Activated T-cell treated with anti-CD3 and anti-CD28 coated beads for 1 hour (primary cell): ENCODE measurements at places on chromosomes 7 and 10.

DNA sequence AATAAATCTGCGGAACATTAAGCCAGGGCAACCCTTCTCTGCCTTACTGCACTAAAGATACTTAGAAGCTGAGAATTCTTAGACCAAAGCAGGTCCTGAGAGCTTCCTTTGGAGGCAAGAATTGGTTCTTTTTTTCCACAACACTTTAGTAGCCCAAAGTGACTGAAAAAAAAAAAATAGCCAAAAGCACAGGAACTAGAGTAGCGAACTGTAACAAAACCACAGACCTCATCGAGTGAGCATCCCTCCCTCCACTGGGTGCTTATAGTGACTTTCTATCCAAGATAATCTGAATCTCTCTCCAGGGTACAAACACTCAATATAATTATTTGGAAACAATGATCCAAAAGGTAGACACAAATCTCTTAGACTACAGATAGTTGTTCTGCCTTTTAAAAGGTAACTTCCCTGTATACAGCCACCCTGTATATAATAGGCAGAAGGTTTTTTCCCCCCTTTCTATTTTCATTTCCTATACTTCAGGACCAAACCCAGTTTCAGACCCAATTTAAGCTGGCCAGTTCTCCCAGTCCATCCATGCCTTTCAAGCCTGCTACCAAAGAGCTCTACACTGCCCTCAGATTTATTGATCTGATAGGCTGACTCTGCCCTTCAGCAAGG lies 31.6 kb upstream of the KCNIP2 start:
- no peak for DNase-seq

DNA sequence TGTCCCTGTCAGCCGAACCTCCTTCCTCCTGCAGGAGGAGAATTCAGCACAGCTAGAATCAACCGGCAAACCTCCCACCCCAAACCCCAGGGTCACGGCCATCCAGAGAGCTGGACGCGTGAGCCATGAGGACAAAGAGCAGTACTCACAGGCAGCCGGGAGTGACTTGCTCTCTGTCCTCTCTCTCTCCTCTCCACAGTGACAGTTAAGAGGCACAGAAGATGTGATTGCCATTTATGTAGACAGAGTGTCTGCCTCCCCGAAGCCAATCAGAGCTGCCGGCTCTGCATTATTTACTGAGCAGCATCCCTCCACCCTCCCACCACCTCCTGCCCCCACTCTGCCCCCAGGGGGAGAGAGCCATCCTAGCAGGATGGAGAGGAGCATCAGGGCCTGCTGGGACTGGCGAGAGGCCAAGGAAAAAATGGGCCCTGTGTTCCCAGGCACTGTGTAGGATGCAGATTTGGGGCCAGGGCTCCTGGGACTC lies 4.3 kb downstream of the DDC start:
- DNase-seq: no peak

- no peak for DNase-seq
Measured at GRCh38 chr7:67913604-67914003, 917.0 kb downstream of the TYW1 start.

GRCh38 chr10:72087392-72087968 lies 871 bp downstream of the SPOCK2 start:
- DNase-seq: peak; percentile 40

DNA sequence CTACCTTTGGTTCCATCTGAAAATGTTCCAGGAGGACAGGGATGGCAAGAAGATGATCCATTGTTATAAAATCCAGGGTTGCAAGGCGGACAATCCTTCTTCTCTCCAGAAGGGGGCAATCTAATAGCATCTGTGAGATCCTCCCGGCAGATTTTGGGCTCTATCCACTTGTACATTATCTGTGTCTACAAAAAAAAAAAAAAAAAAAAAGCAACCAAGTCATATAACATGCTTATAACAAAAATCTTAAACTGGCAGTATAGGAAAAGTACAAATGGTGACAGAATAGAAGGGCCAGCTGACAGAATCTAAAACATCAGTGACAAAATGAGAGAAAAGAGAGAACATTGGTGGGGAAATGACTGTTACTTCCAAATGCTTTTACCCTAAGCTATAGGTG lies 132.7 kb downstream of the ELAPOR2 start:
- DNase-seq: no peak

DNA sequence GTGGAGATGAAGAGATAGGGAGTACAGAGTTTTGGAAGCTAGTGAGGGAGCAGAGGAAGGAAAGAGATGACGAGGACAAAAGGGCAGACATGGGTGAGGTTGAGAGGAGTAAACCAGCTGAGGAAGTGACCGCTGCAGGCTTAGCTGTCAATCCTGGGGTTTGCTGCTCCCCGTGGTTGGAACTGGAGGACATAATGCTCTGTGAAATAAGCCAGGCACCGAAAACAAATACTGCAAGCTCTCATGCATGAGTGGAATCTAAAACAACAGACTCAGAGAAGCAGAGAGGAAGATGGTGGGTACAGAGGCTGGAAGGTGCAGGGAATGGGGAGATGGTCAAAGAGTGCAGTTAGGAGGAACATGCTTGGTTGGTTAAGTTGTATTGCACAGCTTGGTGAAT lies 482.2 kb upstream of the C7orf33 start:
- no peak for DNase-seq

- DNase-seq: no peak
Measured at GRCh38 chr7:104951546-104951945, 62.5 kb upstream of the KMT2E start.

GRCh38 chr7:116353647-116354046 lies 143.3 kb downstream of the TES start:
- no peak for DNase-seq

GRCh38 chr7:36037121-36037662 lies 115.9 kb upstream of the EEPD1 start:
- DNase-seq: no peak

DNA sequence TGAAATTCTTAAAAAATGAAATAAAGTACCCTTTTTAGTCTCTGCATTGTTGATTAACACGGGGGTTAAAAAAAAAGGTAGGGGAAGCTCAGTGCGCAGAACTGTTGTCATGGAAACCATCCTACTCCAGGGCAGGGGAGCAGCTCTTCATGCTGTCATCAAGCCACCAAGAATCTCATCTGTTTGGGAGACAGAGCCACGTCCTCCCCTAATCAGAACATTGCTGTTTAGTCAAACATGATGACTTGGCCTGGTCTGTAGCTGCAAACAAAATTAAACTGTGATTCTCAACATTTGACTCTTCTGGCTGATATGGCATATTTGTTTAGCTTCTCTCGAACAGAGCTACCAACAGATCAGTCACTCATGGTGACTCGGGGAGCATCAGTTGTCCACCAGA lies 254.4 kb upstream of the KLF14 start:
- no peak for DNase-seq

GRCh38 chr10:31353574-31353973 lies 34.6 kb downstream of the ZEB1 start:
- DNase-seq: no peak

- peak; percentile 62 for DNase-seq
Measured at GRCh38 chr10:67788028-67788886, 49.7 kb downstream of the DNAJC12 start.

- no peak for DNase-seq
Measured at GRCh38 chr10:26969145-26969926, 108.6 kb upstream of the ABI1 start.

GRCh38 chr10:84160663-84161362 lies 12.8 kb upstream of the GPR15LG start:
- no peak for DNase-seq

GRCh38 chr7:44193011-44193802 lies 4.0 kb upstream of the GCK start:
- no peak for DNase-seq

- DNase-seq: no peak
Measured at GRCh38 chr7:148620749-148621359, 30.3 kb downstream of the C7orf33 start.

GRCh38 chr10:34433241-34434076 lies 381.6 kb downstream of the PARD3 start:
- no peak for DNase-seq

DNA sequence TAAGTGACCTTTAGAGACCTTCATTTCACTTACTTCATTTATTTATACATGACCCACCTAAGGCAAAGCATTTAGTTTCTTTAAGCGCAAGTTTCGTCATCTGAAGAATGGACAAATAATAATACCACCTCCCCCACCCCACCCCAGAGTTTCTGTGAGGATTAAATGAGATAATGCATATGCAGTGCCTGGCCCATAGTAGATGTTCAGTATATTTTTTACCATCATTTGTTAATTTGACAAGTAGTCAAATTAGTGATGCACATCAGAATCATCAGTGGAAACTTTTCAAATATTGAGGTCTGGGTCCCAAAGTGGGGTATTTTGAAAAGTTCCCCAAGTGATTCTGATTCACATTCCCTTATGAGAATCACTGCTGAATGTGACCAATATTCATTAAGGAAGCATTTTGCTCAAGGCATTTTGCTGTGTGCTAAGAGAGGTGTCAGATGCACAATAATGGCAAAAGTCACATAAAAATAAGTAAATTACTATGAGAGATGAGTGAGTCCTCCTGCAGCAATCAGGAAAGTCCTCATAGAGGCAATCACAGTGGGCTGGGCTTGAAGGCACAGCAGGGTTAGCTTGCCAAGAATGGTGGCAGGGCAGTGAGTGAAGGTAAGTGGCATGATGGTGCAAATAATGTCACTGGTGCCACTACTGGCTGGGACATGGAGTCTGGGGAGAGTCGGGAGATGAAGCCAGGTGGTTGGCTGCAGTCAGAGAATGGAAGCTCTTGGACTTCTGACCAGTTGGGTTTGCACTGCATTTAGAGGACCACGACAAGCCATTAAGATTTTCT lies 244.1 kb downstream of the PTEN start:
- DNase-seq: no peak

- DNase-seq: no peak
Measured at GRCh38 chr7:83956104-83956503, 238.5 kb downstream of the SEMA3A start.

- no peak for DNase-seq
Measured at GRCh38 chr7:154484943-154485342, 432.7 kb downstream of the DPP6 start.

DNA sequence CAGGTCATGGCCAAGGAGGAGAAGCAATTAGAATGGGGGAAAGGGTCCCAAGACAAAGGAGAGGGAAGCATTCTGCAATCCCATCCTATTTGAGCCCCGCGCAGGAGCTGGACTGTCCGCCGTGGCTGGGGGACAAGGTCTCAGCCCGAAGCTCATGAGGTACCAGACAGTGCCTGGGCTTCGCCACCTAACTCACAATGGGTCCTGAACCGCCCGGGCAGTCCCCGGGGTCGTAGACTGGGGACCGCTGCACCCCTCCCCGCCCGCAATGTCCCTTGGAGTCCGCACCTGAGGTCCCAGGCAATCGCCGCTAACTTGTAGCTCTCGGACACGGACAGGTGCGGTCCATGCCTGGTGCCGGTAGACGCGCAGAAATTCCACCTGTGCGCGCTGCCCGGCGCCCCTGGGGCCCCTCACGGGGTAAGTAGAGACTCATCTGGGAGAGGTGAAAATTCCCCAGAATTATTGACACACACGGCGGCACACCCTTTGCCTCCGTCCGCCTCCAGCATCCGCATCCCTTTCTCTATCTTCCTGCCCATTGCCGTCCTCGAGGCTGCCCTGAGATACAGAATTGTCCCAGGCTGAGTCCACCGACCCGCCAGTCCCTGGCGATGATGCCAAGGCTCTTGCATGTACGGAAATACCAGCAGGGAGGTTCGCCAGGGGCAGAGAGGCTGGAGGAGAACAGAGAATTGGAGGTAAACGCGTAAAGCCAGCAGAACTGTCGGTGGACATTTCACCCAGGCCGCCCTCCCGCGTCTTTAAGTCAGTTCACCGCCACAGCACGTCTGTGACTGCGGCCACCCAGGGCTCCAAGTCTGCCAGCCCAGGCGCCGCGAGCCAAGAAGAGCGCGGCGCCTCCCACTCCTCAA lies 1.8 kb downstream of the CHRM2 start:
- DNase-seq: no peak

- no peak for DNase-seq
Measured at GRCh38 chr7:47587976-47588375, 6.1 kb upstream of the TNS3 start.

GRCh38 chr7:5361446-5362127 lies 62.0 kb downstream of the TNRC18 start:
- DNase-seq: no peak

GRCh38 chr10:42638821-42639270 lies 476 bp upstream of the ZNF33B start:
- no peak for DNase-seq

- no peak for DNase-seq
Measured at GRCh38 chr7:138608275-138608674, 92.9 kb downstream of the SVOPL start.

- no peak for DNase-seq
Measured at GRCh38 chr10:22305721-22306120, 10.5 kb upstream of the COMMD3 start.

- DNase-seq: no peak
Measured at GRCh38 chr10:28939281-28940157, 262.2 kb downstream of the BAMBI start.

DNA sequence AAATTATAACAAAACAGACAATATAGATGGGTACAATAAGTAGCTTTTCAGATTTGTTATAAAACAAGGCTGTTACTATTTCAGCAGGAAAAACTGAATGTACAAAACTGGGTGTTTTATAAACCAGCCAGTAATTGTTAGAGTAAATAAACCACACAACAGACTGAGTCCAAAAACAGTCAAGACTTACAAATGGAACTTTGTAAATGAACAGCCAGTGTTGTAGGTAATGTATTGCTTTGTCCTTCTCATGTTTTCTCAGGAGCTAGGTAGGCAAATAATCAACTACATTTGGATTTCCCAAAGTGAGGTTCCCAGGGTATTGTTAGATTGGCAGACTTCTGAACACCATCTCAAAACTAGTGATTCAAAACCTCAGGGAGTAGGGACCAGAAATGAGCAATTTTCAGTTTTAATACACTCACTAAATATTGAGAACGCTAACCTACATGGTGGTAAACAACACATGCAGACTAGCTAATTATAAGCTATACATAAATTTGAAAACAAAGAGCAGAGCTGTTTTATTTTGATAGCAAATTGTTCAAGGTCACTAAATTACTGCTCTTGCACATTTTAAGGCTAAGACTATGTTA lies 36.2 kb downstream of the HERPUD2 start:
- no peak for DNase-seq

GRCh38 chr7:83643012-83643411 lies 5.9 kb downstream of the SEMA3E start:
- no peak for DNase-seq

DNA sequence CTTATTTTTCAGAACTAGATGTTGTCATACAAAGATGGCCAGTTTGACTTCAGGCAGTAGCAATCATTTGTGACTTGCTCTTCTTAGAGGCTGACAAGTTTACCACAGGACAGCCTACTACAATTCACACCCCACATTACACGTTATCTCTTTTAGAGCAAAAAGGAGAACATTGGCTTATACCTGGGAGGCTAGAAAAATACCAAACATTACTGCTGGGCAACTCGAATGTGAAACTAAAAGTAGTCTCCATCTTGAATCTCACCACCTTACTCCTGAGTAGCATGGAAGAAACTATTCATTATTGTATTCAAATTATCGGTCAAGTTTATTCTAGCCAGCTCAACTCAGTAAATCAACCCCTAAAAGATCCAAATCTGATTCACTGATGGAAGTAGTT lies 90.7 kb upstream of the TMEM26 start:
- DNase-seq: no peak

- DNase-seq: no peak
Measured at GRCh38 chr10:52729271-52730104, 43.1 kb downstream of the MBL2 start.

GRCh38 chr10:112658900-112659638 lies 212.1 kb downstream of the VTI1A start:
- DNase-seq: no peak
